ENCODE measurements at places on chromosomes 1 and 21.

DNA sequence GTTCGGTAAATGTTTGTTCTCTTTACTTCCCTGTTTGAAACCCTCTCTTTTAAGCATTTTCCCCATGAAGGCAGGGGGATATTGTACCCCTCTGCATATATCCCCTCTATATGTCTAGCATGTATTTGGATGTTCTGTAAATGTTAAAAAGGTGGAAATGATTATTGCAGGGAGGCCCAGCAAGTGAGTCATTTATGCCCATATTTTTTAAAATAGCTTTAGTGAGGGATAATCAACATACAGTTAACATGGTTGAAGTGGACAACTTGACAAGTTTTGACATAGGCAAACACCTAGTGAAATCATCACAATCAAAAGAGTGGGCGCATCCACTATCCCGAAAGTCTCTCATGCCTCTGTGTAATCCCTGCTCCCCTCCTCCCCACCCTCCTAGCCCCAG is 20.8 kb upstream of the RGS16 start:
- no peak for DNase-seq

DNA sequence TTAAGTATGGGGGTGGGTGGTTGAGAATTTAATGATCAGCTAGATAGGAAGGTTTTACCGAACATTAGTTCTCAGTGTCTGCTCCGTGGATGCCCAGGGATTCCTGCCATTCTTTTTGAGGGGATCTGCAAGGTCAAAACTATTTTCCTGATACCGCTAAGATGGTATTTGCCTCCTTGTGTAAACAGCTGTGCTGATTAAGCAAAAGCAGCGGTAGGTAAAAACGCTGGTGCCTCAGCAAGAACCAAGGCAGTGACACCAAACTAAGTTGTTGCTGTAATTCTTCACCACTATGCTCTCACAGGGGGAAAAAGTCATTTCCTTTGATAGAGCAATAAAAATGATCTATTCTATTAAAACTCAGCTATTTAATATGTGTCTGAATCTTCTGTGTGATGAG is 229.0 kb downstream of the FMN2 start:
- no peak for DNase-seq

- no peak for DNase-seq
Observed at GRCh38 chr1:111097356-111098099, 42.4 kb downstream of the DRAM2 start.

DNA sequence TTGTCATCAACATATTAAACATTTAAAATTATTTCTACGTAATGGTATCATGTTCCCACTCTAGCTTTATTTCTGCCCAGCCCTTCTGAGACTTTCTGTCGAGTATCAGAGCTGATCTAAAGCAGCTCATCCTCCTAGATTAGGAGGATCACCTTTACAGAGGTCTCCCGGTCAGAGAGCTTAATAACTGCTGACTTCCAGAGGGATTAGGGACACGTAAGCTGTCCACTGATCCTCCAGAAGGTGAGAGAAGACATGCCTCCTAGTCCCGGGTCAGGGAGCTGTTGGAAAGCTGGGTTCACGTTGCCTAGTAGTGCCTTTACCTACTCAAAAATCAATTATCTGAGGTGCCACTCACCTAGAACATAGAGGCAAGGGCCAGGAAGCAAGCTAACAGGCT is 31.2 kb upstream of the NADK start:
- DNase-seq: no peak

All from CD4-positive, alpha-beta T cell treated with Interleukin-6 at 100 ng/mL for 8 hours (primary cell).